Psoas muscle (tissue), 8 donors: ENCODE measurements at places on chromosomes 4 and X.
A peak's percentile ranks its signal among the peaks of the same experiment; 100 is the strongest.

DNA sequence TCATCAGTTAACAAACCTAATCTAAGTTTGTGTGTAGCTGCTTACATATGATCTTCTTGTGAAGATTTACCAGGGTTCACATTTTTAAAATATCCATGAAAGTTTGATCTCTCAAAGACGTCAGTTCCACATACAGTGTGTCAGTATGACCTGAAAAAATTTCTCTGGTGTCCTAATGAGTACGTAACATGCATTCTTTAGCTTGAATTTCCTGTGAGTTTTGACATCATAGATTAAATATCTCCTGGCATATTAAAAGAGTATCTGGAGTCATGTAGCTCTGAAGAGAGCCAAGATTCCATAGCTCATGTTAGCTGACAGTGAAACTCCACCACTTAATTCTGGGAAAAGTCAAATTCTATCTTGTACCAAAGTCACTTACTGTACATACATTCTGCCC is 43.9 kb upstream of the PDLIM5 start:
- DNase-seq = no peak

DNA sequence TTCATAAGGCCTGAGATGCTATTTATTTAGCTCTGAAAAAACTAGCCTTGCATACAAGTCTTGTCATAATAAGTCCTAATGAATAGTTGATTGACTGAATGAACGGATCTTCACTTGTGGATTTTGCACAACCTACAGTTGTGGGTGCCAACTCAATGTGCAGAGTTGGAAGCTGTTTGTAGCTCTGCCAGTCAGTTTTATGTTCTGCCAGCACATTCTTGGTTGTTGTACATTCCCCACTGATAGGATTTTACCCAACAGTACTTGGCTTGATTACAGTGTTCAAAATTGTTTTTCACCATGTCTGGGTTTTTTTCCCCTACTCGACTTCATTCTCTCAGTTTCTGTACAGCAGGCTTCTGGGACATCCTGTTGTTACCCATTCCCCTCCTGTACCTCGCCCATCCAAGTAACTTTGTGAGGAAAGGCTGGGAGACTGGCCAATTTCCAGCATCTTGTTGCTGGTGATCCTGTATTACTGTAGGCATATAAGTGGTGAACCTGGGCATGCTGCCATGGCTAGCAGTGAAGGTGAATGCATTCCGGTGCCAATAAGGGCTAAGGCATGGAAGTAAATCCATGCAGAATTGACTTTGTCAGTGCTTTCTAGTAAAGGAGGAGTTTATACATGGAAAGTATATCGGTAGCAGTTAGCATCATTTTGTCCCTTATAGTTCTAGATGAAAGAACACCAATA is 22.8 kb downstream of the IL1RAPL1 start:
- DNase-seq = no peak

GRCh38 chrX:34559325-34559724 is 97.8 kb downstream of the TMEM47 start:
- no peak for DNase-seq

- no peak for DNase-seq
These were observed 24.4 kb downstream of the RTL5 start for GRCh38 chrX:72107320-72107719.

DNA sequence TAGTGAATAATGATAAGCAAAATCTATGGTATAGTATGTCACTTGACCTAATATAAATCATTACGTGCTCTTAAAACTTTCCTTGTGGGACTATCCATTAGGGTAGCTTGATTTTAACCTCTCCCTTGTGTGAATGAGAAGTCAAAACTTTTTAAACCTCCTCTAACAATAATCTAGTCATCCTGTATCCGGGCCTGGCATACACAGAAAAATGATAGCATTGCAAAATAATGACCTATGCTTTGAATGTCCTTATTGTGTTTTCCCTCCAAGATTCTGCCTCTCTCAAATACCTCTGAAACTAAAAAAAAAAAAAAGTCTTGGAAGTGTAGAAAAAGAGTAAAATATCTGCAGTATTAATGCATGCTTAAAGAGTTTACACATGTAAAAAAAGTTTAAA is 250.0 kb upstream of the NDST3 start:
- no peak for DNase-seq

- no peak for DNase-seq
These were observed 67.4 kb upstream of the CITED1 start for GRCh38 chrX:72373136-72373535.

DNA sequence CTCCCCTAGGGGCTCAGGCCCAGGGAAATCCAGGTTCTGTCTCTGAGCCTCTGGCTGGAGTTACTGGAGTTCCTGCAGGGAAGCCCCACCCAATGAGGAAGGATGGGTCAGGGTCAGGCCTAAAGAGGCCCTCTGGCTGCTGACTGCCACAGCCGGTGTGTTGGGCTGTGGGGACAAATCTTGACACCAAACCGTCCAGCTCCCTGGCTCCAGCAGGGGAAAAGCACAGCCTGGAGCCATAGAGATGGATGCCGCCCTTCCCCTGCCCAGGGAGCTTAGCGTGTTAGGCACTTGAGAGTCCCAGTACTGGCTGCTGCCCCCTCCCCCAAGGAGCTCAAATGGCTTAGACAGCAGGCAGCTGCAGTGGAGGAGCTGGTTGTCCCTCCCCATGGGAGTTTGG is 321.3 kb upstream of the LCORL start:
- DNase-seq = no peak

- no peak for DNase-seq
These were observed 68.7 kb upstream of the SPRY1 start for GRCh38 chr4:123327846-123328429.

- no peak for DNase-seq
These were observed 138.9 kb upstream of the INPP4B start for GRCh38 chr4:142984871-142985585.

GRCh38 chr4:151990201-151990600 is 229.4 kb upstream of the GATB start:
- no peak for DNase-seq

- DNase-seq = no peak
These were observed 12.3 kb upstream of the TSR2 start for GRCh38 chrX:54427837-54428424.

DNA sequence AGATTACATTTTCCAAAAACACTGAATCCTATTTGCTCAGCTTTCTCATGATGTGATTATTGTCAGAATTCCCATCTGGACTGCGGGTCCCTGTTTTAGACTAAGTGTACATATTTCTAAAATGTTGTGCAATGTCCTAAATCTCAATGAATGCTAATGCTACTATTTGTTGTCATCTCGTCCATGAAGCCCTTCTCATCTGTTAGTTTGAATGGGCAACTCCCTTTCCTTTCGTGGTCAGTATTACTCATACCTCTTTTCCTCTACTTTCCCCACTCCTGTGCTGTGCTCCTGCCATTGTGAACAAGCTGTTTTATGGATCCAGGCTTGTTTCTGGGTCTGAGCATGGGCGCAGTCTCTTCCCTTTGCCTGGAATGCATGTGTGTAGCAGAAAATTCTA is 91.0 kb downstream of the MID1 start:
- no peak for DNase-seq

DNA sequence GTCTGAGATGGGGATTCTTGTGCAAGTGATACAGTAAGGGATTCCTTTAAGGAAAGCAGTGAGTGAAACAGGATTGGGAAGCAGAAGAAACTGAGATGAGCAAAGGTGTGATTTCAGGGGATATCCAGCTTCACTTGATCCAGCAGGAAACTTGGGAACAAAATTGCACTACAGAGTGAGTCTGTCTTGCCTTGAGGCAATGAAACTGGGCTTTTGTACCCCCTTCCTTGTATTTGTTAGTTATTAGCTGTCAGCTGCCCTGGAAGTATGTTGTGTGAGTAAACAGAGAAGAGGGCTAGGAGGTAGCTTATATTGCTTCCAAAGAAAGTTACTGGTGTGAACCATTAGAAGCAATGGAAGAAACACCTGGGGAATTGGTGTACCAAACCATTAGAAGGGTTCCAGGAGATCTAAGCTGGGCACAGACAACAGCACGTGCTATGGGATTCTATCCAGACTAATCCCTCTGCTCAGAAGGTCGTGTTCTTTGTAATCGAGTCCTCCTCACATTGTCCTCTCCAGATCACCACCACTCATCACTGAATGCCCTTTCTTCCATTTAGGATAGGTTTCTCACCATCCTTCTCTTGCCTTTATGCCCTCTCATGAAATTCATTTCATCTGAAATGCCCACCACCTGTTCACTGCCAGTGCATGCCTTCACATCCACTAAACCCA is 76.0 kb downstream of the PDLIM5 start:
- DNase-seq = no peak

GRCh38 chrX:19799319-19800182 is 87.8 kb downstream of the SH3KBP1 start:
- DNase-seq = no peak

- no peak for DNase-seq
These were observed 161.4 kb upstream of the PACRGL start for GRCh38 chr4:20538905-20539304.

DNA sequence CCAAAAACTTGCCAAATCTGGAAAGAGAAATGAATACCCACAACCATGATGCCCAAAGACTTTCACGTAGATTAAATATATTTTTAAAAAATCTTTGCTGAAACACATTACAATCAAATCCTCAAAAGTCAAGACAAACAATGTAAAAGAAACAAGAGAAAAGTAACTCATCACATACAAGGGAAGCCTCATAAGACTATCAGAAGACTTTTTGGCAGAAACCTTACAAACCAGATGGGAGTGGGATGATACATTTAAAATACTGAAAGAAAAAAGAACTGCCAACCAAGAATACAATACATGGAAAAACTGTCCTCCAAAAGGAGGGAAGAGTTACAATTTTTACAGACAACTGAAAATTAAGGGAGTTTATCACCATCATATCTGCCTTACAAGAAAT is 319.0 kb upstream of the INTU start:
- DNase-seq = no peak

GRCh38 chr4:118784776-118785175 is 51.1 kb downstream of the SEC24D start:
- no peak for DNase-seq

- DNase-seq = no peak
These were observed 282.5 kb upstream of the FAT1 start for GRCh38 chr4:187006189-187006618.

- DNase-seq = no peak
These were observed 112.6 kb upstream of the TBL1X start for GRCh38 chrX:9352243-9352642.

DNA sequence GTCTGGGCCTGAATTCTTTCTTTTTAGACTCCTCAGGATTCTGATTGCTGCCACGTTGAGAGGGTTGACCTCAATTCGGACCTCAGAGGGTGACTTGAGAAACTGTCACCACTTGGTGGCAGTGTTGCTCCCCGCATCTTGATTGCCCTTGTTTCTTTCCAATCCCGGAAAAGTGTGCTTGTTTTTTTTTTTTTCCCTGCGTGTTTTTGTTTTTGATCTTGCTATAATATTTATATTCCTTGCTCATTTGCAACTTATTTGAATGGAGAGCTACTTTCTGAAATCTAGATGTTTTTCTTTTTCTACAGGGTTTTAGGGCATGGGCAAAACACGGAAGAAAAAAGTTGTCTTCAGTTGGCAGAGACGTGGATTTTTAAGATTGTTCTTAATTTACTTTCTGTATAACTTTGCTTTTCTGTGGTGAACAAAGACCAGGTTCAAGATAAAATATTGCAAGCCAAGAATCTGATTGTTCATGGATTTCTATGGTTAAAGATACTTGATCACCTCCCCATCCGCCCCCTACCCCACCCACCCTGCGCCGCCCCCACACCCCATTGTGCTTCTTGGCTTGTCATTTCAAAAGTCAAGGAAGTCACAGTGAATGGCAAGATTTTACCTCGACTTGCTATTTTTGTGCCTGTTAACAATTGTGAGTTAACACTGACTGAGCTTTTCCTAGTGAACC is 102.0 kb downstream of the PTTG2 start:
- DNase-seq = peak; percentile 79

DNA sequence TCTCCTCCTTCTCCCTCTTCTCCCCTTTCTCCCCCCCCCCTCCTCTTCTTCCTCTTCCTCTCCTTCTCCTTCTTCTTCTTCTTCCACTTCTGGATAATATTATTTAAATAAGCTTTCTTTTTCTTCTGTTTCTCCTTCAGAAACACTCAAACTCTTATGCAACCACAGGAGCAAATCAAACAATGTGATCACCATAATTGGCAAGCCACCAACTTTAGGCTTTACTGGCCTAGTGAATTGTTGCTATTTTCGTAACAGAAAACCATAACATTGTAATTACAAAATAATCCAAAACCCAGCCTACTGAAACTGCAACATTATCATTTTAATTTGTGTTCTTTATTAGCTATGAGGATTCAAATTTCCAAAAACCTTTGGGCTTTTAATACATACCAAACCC is 14.3 kb downstream of the DCAF8L1 start:
- no peak for DNase-seq

- no peak for DNase-seq
These were observed 17.4 kb upstream of the DCAF8L1 start for GRCh38 chrX:27998666-27999065.
